Kidney tubule cell (primary cell): ENCODE measurements at places on chromosomes 7 and 10.
A peak's percentile ranks its signal among the peaks of the same experiment; 100 is the strongest.

DNA sequence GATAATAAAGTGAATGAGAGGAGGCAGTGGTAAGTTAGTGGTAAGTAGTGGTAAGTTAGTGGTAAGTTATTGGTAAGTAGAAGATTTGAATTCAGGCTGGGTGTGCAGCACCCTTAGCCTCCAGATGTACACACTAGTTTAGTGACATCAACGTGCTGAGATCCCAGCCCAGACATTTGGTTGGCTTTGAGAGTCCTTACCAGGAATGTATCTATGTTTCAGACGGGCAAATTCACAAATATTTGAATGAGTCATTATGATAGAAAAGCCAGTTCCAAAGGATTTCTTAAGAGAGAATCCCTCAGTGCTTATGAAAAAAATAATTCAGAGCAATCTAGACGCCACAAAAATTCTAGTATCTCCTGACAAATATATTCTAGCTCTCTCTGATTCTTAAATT, 70.0 kb downstream of the ARL4A start:
- peak; percentile 17 for DNase-seq

DNA sequence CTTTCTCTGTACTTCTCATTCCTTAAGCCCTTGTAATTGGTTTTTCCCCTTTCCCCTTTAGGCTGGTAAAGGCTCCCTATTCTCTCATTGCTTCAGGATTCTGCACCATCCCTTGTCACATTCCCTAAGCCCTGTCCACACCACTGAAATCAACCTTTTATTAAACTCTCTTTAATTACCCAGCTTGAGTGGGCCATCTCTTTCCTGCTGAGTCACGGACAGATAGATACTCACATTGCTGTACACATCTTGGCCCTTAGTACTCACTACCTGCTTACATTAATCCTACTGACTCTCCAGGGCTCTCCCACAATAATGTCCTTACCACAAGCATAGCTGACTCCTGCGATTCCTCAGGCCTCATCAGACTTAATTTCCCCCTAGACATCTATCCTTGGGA, 94.0 kb upstream of the PCGF5 start:
- no peak for DNase-seq

DNA sequence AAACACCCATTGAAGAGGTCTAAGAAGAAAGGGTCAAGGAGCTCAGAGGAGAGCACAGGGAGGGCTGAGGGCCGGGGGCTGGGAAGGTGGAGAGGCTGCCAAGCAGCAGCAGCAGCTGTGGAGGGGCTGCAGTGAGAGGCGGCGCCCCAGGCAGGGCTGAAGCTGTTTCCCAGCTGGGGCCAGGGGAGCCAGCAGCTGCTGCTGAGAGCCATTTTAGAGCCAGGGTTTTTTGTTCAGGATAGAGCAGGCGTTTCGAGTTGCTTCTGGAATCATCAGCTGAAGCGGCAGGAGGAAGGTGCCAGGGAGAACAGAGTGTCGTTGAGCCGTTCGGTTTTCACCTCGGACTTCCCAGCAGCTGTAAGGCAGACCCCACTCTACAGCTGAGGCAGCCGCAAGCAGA, 62.7 kb downstream of the LANCL2 start:
- no peak for DNase-seq

- DNase-seq, result no peak
Observed at GRCh38 chr10:78297997-78298396, 264.3 kb downstream of the RPS24 start.

DNA sequence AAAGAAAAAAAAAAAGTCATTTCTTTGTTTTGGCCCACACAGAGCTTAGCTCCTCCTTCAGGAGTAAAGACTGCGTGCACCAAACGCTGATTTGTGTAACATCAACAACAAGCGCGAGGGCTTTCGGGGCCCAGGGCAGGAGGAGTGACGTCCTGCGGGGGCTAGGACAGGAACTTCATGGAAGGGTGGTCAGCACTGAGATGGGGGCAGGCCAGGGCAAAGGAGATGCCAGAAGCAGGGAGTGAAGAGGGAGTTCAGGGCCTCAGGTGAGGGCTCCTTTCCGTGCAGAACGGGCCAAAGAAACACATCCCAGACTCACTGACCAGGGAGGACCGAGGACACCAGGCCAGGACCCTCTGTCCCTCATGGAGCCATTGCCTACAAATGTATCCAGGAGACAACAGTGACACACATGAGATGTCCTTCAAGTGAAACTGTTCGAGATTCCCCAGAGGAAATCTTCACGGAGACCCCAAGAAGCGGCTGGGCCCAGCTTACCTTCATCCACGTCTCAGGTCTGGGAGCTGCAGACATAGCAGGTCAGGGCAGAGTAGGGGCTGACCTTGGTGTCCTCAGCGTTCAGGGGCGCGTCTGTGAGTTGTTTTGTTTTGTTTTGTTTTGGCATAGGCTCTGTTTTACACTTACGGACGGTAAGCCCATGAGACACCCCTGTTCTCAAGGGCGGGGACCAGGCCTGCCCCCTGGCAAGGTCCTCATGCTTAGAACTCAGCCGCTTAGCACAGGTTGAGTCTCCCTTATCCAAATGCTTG, 30.4 kb upstream of the SHH start:
- DNase-seq, result no peak

DNA sequence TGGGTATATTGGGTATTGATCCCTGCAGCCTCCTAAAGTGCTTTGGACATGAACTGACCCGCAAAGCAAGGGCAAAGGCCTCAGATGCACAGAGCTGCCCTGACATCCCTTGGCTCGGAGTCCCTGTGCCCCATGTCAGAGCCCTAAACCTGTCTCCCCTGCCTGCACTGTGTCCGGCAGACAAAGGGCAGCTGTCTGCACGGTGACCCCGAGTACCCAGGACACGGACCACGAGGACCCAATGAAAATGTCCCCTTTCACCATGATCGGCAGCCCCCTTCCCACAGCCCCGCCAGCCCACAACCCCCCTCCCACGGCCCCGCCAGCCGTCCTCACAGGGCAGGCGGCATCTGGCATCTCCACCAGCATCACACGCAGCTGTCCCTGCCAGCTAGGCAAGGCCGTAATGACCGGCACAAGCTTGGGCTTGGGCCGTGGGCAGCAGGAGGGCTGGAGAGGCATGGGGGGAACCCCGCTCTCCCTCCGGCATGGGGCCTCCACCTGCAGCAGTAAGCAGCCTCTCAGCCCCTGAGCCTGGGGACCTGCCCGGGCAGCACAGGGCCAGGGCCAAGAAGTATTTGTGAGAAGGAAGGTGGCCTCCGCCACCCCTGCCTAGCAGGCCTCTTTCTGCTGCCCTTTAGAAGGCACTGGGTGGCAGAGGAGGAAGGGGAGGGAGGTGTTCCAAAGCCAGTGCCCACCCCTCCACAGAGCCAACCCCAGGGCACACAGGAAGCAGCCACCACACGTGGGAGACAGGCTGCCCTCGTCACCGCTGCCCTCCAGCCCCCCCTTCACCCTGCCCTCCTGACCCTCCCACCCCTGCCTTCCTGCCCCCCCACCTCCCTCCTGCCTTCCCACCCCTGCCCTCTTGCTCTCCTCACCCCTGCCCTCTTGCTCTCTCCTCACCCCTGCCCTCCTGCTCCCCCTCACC, 10.1 kb downstream of the NUDT1 start:
- no peak for DNase-seq

- DNase-seq, result no peak
Observed at GRCh38 chr10:123588386-123588914, 77.7 kb upstream of the GPR26 start.

DNA sequence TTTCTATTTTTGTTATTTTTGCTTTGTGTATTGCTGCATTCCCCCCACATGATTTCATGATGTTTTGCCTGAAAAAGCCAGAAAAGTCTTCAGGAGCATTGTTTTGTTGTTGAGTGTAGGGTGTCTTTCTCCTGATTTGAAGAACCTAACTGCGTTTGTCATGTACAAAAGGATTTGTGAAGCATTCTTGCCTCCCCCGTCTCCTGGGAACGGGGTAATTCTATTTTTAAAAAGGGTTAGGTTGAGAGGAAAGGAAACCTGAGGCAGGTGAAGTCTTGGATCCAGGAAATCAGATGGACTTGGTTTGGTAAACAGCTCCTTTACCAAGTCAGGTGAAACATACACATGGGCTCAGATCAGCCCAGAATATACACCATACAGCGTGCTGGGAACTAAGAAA, 26.0 kb upstream of the BTBD16 start:
- DNase-seq, result no peak

DNA sequence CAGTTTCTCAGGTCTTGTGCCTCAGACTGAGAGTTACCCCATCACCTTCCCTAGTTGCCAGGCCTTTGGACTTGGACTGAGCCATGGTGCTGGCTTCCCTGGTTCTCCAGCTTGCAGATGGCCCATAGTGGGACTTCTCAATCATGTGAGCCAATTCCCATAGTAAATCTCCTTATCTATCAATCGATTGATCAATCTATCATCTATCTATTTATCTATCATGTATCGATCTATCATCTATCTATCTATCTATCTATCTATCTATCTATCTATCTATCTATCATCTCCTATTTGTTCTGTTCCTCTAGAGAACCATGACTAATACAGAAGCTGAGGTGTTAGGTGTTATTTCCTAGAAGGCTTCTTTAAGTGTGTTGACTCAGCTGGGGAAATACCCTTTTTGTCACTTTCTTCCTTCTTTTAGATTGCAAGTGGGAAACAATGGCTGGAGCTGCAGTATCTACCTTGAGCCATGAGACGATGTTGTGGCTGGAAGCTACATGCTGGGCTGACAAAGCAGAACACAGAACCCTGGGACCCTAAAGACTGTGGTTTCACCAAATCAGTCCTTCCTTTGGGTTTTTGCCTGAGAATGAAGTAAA, 234.7 kb upstream of the GLI3 start:
- DNase-seq, result peak; percentile 66

DNA sequence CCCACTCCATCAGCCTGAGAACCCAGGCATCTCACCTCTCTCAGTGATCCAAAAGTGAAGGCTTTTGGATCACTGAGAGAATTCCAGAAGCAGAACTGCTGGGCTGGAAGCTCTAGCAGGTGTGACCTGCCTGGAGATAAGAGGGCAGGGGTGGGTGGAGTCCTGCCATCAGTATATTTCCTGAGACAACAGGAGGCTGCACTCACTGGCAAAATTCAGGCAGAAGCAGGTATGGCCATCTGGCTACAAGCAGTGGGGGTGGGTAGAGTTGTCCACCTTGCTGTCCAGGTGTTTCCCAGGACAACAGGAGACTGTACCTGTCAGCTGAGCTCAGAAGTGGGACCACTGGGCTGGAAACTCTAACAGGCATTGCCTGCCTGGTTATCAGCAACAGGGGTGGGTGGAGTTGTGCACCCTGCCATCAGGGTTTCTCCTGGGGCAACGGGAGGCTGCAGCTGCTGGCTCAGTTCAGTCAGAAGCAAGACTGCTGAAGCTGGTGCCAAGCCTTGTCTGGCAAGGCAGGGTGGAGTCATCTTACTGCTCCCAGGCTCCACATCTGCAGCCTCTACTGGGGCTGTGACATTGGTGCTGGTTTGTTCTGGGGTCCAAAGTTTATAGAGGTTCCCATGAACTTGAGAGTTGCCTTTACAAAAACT, 47.2 kb upstream of the SFTPD start:
- DNase-seq, result no peak

DNA sequence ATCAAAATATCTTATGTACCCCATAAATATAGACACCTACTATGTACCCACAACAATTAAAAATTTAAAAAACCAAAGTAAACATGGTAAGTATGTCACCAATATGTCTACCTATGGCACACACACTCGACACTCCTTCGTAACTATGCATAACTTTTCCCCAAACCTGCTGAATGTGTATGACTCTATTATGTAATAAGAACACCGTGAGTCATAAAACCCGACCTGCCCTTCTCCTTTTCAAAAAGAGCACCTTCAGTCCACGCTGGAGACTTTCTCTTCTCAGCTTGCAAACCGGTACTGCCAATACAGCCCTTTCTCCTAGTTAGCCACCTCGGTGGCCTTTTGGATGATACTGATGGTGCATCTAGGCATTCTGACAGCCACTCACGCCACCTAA, 186.3 kb downstream of the PRPF18 start:
- no peak for DNase-seq

DNA sequence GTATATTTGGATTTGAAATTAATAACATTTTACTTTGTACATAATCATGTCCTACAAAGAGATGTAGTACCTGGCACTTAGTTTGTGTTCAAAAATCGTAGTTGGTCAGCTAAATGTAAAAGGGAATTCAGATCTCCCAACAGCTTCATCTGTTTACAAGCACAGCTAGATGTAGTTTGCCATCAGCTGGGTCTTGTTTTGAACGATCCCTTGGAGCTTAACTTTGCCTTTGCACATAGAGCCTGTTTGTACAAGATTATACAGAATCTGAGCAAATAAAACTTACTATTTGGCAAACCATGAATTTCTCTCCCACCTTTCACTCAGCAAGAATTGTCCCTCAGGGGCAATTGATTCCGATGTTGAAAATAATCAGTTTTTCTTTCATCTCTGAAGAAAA, 36.1 kb upstream of the ADD3 start:
- DNase-seq, result no peak

DNA sequence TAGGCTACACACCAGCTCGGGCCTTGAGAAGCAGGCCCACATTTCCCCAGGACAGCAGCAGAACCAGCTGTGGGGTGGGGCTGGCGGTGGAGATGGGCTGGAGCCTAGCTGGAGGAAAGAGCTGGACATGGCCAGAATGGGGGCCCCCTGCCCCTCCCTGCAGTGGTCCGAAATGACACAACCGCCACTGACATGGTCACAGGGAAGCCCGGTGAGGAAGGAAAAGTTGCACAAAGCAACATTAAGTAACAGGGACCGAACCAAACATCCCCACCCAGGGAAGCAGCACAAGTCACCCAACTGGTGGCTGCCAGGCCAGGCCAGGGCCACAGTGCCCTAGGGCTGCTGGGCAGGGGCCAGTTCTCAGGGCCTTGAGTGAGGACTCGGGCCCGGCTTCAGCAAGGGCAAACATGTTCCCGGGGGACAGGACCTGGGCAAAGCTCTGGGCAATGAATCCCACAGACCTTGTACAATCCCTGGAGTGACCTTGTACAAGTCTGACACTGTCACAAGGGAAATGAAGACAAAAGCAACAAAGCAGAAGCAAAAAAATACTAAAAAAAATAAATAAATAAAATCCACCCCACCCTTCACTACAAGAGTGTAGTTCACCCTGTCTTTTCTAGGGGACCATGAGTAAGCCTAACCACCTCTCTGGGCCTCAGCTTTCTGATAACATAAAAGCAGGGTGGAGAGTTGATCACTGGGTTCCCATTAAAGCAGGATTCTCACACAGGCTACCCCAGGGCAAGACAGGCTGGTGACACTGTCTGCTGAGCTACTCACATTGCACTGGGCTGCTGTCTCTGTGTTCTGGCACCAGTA, 33.0 kb downstream of the PSAP start:
- DNase-seq, result no peak

- DNase-seq, result peak; percentile 13
Observed at GRCh38 chr10:67200913-67201564, 275.2 kb downstream of the LRRTM3 start.

GRCh38 chr7:128174386-128174785, 66.7 kb upstream of the LEP start:
- no peak for DNase-seq

DNA sequence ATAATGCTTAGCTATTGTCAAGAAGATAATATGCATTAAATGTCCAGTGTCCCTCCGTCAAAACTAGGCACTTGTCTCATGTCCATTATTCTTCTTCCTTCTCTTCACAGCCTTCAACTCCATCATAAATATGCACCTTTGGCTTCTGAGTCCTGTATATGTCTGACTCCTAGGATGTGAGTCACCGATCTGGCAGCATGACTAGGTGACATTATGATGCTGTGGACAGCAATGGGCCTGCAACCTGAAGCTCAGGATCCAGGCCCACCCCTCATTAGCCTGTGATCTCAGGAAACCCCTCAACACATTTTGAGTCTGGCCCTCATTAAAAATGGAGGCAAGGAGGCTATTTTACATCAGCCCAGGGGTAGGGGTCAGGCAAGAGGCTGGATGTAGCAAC, 362.5 kb upstream of the ZMIZ1 start:
- DNase-seq, result peak; percentile 75
